ENCODE measurements at places on chromosomes 12 and 14. TPM values are rescaled to one million over a fixed set of nuclear protein-coding genes. Genes with fewer than 3 reads are reported as not detected.

The STAT2 gene
- 125 TPM for total RNA-seq

The TGFB3 gene
- total RNA-seq: 1.4 TPM

The FRS2 gene
- total RNA-seq: 26.6 TPM

The CISTR gene
- total RNA-seq: not detected

The RNASE2 gene
- not detected for total RNA-seq

The ALDH2 gene
- total RNA-seq: 23.2 TPM

The POTEM gene
- not detected for total RNA-seq

The ETFBKMT gene
- 1.5 TPM for total RNA-seq

The SMARCD1 gene
- total RNA-seq: 133 TPM

The DIO2 gene
- total RNA-seq: not detected

The PZP gene
- not detected for total RNA-seq

Measured in kidney epithelial cell (primary cell).